ENCODE measurements at places on chromosomes 1 and 21. TPM values are rescaled to one million over a fixed set of nuclear protein-coding genes. Genes with fewer than 3 reads are reported as not detected.

CRYBG2 gene
- 63.3 TPM for total RNA-seq

ADORA1 gene
- total RNA-seq: 46.0 TPM

DNA sequence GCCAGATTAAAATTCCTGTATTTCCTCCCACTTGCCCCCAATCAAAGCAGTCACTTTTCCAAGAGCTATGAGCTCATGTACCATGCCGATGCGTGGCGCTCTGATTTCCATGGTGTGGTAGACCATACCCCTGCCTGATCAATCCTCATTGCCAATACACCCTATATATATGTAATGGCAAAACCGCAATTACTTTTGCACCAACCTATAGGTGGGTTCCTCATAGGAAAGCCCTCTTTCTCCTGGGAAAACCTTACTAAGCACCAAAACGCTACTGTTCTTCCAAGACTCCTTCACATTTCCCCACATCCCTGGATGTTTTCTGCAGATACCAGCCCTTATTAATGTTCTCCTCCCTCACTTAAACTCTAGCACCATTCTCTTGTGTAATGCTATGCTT lies 11.0 kb downstream of the KCNJ6 start:
- no peak for DNase-seq

GRCh38 chr1:1721201-1721600 lies 3.0 kb downstream of the CDK11A start:
- no peak for DNase-seq

GRCh38 chr1:118042501-118042900 lies 113.0 kb downstream of the WDR3 start:
- DNase-seq: no peak

- no peak for DNase-seq
Measured at GRCh38 chr1:37915476-37916093, 31.3 kb downstream of the INPP5B start.

GRCh38 chr1:58768191-58768731 lies 15.6 kb downstream of the JUN start:
- no peak for DNase-seq

DNA sequence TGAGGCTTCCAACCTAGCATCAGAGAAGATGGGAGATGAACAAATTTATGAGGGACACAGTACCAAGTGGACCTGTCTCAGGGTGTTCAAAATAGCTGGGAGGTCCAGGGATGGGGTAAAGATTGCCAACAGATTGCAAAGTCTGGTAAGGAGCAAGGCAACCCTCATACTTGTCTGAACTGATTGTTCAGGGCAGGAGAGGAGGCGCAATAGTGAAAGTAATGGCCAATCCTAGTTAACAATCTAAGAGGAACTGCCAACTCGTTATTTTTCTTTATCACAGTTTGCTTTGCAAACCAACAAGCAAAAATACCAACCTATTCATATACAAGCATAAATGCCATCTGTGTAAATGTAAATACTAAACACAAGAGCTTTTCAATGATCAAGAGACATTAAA lies 78.4 kb upstream of the S1PR1 start:
- DNase-seq: no peak

DNA sequence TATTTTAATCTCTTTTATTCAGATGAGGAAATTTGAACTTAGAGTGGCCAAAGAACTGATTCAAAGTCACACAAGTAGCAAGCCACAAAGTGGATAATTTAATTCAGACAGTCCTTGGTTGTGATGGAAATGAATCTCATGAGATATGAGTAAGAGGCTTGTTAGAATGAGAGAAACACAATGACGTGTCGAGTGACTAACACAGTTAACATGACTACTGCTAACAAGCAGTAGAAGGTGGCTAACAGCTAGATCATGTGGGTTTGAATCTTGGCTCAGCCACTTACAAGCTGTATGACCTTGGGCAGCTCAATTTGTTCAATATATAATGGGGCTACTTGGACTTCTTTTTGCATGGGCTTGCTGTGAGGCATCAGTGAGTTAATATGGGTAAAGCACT lies 104.5 kb upstream of the LMO4 start:
- DNase-seq: no peak

- DNase-seq: no peak
Measured at GRCh38 chr1:202233804-202234203, 40.2 kb downstream of the LGR6 start.

- DNase-seq: no peak
Measured at GRCh38 chr1:14881775-14882672, 271.5 kb upstream of the TMEM51 start.

GRCh38 chr1:44609412-44609767 lies 64.9 kb downstream of the TMEM53 start:
- peak; percentile 47 for DNase-seq

DNA sequence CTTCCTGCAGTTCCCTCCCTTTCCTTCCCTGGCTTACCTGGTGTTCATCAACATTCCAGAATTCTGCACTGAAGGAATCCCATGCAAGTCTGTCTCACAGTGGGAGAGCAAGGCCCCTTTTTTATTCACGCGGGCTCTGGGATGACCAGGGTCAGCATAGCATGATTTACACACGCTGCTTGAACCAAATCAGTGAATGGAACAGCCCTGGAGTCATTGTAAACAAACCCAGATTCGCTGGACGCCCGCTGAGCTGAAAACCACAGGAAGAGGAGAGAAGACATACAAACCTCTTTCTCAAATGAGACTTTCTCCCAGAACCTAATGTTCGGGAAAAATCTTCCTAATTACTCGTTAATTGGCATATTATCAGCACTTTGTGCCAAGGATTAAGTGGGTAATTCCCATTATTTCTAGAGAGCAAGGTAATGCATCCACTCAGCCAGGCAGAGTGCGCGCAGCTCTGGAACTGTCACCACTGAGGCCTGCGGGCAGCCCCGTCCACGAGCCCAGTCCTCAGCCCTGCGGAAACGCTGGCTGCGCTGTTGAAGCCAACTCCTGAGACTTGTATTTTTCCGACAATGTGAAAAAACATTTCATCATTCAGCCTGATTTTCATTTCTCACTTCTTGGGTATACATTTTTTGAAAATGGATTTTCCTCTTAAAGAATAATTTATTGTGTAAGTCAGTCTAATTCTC lies 140.0 kb downstream of the ETS2 start:
- no peak for DNase-seq

CFHR2 gene
- total RNA-seq: not detected

- no peak for DNase-seq
Measured at GRCh38 chr1:166915042-166915441, 39.0 kb upstream of the TADA1 start.

CR2 gene
- 0.21 TPM for total RNA-seq

DNA sequence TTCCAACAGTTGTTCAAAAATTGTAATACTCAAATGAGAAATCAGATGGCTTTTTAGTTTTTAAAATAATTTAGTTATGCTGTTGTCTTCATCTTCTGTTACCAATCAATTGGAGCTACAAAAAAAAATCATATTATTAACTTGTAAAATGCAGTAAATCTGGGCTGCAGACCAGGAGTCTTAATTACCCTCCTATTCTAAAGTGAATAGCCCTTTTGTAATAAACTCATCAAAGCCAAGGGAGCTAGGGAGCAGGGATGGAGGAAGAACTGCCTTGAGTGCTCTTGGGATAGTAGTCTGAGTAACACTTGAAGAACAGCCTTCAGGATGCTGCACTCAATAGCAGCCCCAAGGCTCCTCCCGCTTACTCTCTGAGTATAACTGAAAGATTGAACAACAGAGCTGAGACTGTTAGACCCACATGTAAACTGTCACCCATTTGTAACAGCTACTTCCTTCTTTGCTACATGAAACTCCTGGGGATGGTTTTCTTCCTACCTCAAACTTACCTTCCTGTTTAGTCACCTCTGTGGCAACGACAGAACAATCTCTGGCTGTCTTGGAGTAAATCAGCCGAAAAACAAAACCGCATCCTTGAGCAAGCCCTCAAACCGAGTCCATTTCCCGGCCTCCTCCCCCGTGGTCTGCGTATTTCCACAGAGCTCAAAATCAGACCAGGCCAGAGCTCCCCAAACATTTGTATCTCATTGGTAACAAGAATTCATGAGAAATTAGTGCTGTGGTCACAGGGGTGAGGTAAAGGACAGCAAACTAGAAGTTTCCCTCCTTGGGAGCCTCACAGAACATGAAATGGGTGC lies 55.9 kb downstream of the CD58 start:
- DNase-seq: no peak

All from Caco-2 (cell line).